ENCODE measurements at places on chromosomes 16 and 17. TPM values are rescaled to one million over a fixed set of nuclear protein-coding genes. Genes with fewer than 3 reads are reported as not detected.
A peak's percentile ranks its signal among the peaks of the same experiment; 100 is the strongest.

MEIOC gene
- total RNA-seq = 0.96 TPM

NT5M gene
- 6.0 TPM for total RNA-seq

TBC1D3E gene
- total RNA-seq = not detected

GRIN2A gene
- total RNA-seq = not detected

LRRC37A gene
- total RNA-seq = 3.6 TPM

YBX2 gene
- 1.7 TPM for total RNA-seq

PPL gene
- not detected for total RNA-seq

SULT1A1 gene
- 15.6 TPM for total RNA-seq

SPIRE2 gene
- total RNA-seq = 1.9 TPM

KRT12 gene
- not detected for total RNA-seq

DNA sequence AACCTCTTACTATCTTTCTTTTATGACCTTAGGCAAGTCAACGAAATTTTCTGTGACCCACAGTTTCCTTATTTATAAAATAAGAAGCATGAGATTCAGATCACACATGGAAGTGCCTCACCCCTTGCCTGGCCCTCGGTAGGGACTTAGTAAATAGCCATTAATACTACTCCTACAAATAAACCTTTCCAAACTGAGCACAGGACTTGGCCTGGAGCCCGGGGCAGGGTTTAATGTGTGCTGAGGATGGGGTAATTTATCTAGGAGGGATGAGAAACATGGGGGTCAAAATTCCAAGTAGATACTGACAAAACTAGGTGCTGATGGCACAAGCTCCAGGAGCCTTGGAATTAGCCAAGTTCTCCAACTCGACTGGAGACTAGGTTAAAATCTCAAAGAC lies 35.0 kb downstream of the PITPNC1 start:
- no peak for DNase-seq

GRCh38 chr16:79580453-79581191 lies 19.9 kb downstream of the MAF start:
- DNase-seq = no peak

GRCh38 chr16:50251375-50252081 lies 14.8 kb upstream of the ADCY7 start:
- DNase-seq = no peak

GRCh38 chr16:11254913-11255736 lies 879 bp downstream of the SOCS1 start:
- peak; percentile 71 for DNase-seq

GRCh38 chr16:70804153-70804733 lies 3.3 kb upstream of the VAC14 start:
- no peak for DNase-seq

- no peak for DNase-seq
Measured at GRCh38 chr16:2436110-2436509, 6.9 kb downstream of the CCNF start.

GRCh38 chr16:23505671-23506605 lies 4.4 kb downstream of the GGA2 start:
- DNase-seq = no peak

GRCh38 chr16:56576585-56577299 lies 11.9 kb downstream of the MT4 start:
- peak; percentile 92 for DNase-seq

DNA sequence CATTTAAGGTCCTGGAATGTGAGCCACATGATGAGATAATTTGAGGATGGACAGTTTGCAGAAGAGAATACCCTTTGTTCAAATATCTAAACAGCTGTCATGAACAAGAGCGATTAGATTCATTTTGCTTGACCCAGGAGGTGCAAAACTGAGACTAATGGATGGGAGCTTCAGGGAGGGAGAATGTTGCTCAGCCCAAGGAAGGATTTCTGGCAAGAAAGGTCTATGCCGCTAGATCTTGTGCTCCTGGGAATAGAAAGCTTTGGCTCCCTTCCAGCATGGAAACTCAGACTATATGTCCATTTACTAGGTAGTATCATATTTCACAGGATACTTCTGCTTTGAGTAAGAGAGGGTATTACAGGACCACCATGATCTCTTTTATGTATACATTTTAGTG lies 14.8 kb upstream of the CDH11 start:
- no peak for DNase-seq

GRCh38 chr16:80989801-80990200 lies 16.9 kb downstream of the CMC2 start:
- no peak for DNase-seq

- no peak for DNase-seq
Measured at GRCh38 chr16:2007081-2007836, 2.4 kb downstream of the ZNF598 start.

DNA sequence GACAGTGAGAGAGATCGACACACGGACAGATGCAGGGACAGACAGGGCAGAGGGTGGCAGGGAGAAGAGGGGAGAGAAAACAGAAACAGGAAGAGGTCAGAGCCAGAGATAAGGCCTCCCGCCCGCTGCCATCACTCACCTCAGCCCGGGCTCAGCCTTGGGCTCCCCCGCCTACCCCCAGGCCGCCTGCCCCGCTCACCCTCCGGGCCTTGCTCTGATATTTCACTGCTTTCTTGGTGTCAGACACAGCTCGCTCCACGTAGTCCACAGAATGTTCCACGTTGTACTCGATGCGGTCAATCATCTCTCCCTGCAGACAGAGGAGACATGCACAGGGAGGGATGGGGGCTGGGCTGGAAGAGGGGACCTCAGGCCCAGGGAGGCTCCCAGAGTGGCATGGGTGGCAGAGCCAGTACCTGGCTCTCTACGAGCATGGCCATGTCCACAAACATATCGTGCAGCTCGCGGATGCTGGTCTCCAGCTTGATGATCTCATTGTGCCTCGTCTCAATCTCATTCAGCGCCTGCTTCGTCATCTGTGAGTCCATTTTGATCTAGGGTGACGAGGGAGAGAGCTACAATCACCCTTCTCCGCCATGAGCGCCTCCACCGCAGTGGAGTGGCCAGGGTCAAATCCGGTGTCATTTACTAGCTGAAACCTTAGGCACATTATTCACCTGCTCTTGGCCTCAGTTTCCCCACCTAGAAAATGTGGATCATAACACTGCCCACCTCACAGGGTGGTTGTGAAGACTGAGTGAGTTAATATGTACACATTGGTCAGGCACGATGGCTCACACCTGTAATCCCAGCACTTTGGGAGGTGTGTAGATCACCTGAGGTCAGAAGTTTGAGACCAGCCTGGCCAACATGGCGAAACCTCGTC lies 8.2 kb downstream of the HSD3B7 start:
- no peak for DNase-seq

DNA sequence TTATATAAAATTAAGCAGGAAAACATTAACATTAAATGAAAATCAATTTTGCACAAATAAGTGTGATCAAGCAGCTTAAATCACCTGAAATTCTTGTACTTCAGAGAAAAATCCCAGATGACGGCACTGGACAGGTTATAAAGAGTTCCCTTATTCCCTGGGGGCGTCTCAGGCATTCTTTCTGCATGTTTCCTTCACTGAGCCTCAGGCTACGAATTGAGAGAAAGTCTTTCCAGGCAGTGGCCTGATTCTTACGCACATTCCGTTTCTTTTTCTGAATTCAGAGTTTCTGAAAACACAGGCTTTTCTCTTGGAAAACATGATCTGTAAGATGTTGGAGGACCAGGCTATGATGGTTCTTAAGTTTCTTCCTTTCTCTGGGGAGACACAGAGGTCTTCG lies 22.1 kb upstream of the PITPNM3 start:
- no peak for DNase-seq

- no peak for DNase-seq
Measured at GRCh38 chr17:81386646-81387099, 8.6 kb upstream of the BAHCC1 start.

DNA sequence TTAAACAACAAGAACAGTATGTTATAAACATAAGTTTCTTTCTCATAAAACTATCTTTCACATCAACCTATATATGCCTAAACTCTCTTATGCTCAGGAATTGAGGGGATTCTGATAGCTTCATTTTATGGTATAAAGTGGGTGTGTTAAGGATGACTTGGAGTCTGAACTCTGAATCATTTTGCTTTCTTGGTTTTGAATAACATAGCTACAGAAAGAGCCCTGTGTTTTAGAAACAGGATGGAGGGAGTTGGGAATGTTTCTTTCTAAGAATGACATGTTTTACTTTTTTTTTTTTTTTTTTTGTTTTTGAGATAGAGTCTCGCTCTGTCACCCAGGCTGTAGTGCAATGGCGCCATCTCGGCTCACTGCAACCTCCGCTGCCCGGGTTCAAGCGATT lies 50.1 kb downstream of the RHOT1 start:
- no peak for DNase-seq

DNA sequence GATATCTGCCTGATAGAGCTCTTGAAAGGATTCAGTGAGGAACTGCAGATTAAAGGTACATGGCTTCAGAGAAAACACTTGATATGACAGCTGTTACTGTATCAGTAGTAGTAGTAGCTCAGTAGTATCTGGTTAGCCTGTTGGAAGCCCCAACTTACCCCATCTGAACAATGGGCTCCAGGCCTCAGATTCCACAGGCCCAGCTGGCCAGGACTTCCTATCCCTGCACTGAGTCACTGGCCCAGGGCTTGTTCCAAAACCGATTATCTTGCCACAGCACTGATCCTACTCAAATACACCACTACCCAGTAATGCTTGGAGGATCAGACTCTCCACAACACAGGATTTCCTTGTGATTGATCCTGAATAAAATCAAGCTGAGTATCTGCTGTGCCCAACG lies 32.6 kb downstream of the DCUN1D3 start:
- DNase-seq = no peak

DNA sequence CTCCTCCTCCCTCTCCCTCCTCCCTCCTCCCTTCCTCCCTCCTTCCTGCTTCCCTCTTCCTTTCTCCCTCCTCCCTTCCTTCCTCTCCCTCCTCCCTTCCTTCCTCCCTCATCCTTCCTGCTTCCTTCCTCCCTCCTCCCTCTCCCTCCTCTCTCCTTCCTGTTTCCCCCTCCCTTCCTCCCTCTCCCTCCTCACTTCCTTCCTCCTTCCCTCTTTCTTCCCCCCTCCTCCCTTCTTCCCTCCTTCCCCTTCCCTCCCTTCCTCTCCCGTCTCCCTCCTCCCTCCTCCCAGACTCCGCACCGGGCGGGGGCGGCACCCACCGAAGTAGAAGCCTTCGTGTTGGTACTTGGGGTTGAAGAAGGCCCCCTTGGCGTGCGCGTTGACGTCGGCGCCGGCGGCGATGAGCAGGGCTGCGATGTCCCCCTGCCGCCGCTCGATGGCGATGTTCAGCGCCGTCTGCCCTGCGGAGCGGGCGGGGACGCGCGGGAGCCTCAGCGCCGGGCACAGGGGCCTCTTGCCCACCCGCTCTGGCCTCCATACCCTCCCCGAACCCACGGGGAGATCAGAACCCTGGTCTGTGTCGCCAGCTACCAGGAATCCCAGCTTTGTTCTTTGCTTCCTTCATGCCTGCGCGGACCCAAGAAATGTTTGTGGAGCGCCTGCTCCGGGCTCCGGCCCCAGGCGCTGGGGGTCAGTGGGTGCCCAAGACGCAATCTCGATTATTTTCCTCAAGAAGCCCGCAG lies 22.2 kb downstream of the TRPV3 start:
- DNase-seq = no peak

GRCh38 chr17:48143629-48144028 lies 36.1 kb downstream of the SNX11 start:
- DNase-seq = no peak

DNA sequence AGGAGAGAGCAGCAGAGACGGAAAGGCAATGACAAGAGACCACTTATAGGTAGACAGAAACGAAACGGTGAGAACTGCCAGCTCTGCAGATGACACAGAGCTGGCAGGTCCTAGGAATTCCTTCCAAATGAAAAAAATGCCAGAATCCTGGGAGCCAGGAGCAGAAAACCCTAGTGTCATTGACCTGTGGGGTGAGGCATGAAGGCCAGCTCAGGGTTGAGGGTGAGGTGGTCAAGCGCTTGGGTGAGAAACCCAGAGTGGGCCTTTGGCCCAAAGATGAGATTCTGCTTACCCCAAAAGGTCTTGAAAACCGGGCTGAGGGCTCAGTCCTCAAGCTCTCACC lies 9.2 kb downstream of the HIC1 start:
- no peak for DNase-seq

GRCh38 chr16:24988593-24989338 lies 26.4 kb downstream of the ARHGAP17 start:
- DNase-seq = no peak

DNA sequence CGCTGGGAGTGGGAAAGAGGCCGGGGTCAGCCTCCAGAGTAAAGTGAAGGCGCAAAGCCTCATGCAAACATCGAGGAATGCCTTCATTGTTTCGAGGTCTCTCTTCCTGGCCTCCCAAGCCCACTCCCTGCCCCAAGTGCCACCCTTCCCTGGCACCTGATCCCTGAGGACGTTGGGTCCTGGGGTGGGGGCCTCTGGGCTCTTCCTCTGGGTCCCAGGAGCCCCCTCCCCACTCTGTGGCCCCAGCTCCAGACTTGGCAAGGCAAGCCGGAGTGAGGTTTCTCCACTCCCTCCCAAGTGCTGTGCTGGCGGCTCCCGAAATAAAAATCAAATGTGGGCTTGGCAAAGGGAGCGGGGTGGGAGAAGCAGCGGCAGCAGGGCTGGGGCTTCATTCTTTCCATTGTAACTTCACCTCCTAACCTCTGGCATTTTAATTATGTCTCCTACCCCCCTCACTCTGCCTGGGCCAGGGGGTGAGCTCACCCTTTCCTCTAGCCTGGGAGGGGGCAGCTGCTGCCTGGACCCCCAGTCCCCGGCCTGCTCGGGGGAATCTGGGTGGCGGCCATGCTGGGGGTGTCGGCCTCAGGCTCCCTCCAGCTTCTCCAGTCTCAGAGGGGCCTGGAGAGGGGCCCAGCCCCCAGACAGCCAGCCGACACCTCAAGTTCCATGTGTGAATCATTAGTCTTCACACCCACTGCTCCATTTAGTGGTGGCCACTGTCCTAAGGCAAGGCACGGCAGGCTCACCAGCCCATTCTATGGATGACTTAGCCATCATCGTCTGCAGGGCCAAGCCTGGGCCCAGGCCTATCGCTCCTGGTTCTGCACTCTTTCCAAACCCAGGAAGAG lies 14.6 kb upstream of the TMEM92 start:
- no peak for DNase-seq

GRCh38 chr17:1180958-1181752 lies 1.4 kb upstream of the ABR start:
- DNase-seq = no peak

- DNase-seq = no peak
Measured at GRCh38 chr17:29012535-29012934, 6.7 kb upstream of the SEZ6 start.

- DNase-seq = no peak
Measured at GRCh38 chr16:10751291-10751697, 7.7 kb downstream of the NUBP1 start.

DNA sequence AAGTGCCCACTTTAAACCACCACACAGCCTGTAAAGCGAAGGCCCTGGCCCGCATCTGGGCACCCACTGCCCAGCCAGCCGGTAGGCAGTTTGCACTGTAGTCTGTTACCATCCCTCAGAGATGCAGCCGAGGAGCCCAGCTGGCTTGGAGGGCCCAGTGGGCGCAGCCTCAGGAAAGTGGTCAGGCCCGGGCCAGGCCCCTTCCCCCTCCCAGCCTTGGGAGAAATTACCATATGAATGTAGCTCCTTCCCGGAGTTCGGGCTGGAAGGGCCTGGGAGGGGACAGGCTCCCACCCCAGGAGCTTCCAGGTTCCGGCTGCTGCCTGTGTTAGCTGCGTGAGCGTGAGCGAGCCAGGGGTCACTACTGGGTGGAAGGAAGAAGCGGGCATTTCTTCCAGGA lies 325.4 kb downstream of the SEC14L1 start:
- no peak for DNase-seq

Data from activated naive CD4-positive, alpha-beta T cell treated with anti-CD3 and anti-CD28 coated beads, Interleukin-2, amount 50 U/mL, for 72 hours (primary cell).